Keratinocyte (primary cell): ENCODE measurements at places on chromosomes 7 and 10. TPM values are rescaled to one million over a fixed set of nuclear protein-coding genes. Genes with fewer than 3 reads are reported as not detected.

Gene SPDYE2
- polyA plus RNA-seq, result not detected in 3 replicates

- no peak for DNase-seq
Observed at GRCh38 chr7:94332571-94332970, 62.1 kb upstream of the COL1A2 start.

GRCh38 chr10:81873231-81873931 is 1.6 kb upstream of the NRG3 start:
- no peak for DNase-seq

GRCh38 chr7:101153969-101154692 is at the start of gene AP1S1:
TSS of gene AP1S1 (plus strand) at chr7:101154476. CDS start at chr7:101154515, 39 bp downstream.
- DNase-seq, result no peak
